Lung microvascular endothelial cell (primary cell): ENCODE measurements at places on chromosomes 2 and 18.

- no peak for DNase-seq
Observed at GRCh38 chr18:49371786-49372185, 88.7 kb downstream of the DYM start.

DNA sequence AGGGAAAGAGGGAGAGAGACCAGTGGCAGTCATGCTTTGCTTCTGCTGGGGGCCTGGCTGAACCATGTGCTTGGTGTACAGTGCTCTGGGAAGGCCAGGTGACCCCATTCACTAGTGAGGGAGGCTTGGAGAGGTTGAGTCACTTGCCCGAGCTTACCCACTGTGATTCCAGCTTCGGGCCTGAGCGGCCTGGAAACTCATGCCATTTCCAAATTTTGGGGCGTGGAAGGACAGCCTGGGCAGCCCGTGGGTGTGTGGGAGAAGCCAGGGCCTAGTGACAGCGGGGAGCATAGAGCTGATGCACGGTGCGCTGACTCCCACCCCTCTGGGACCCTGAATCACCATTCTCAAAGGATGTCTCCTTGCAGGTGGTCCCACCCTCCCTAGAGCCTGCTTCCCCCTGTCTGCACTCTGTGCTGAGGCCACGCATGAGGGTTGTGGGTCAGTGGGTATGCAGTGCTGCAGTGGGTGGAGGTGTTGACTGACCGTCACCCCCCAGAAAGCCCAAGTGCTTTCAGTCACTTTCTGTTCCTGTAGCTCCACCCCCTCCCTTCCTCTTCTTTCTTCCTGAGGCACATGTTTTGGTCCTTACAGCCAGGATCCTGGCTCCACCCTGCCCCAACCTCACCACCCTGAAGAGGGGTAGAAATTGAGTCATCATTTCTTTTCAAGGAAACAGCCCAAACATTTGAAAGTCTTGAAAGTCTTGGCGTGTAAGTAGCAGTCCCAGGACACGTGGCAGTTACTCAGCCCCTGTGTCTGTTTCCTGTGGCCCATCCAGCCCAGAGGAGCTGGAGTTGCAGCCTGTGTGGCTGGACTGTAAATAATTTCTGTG is 69.3 kb upstream of the MCFD2 start:
- no peak for DNase-seq

- DNase-seq, result no peak
Observed at GRCh38 chr2:226999661-227000060, 163.8 kb downstream of the RHBDD1 start.

GRCh38 chr18:58212274-58212673 is 168.2 kb downstream of the NEDD4L start:
- no peak for DNase-seq

- DNase-seq, result no peak
Observed at GRCh38 chr2:241386519-241386918, 30.4 kb downstream of the FARP2 start.
